ENCODE measurements at places on chromosomes 6 and 20.

DNA sequence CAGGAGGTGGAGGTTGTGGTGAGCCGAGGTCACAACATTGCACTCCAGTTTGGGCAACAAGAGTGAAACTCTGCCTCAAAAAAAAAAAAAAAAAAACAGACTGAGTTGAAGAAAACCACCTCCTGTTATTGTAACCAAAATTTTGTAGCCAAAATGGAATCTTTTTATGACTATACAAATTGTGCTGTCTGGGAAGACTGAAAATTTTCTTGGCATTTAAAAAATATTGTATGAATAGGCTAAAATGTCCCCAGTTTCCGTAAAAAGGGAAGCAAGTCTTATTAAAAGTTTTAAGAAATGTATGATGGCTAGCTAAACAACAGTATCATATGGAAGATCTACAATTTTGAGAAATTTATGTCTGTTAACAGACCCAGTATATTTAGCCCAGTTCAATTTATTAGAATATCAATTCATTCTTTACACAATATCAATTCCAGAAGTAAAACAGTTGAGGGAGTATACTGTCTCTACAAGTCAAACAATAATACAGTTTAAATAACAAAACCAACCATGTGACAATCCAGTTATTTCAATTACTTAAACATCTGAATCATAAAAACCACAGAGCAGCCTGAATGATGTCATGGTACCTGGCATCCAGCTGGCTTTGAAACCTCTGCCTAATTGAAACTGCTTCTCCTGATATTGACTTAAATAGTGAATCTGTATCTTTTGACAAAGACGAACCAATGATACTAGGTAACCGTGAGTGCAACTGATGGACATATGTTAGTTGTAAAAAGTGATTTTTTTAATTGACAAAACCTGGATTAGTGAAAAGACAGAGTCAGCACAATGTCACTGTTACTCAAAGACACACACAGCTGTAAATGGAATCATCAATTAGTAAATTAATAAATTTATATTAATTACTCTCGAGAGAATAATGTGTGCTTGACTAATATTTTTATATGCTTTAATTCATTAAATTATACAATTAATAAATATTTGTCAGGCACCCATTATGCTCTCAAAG, 166.6 kb upstream of the MARCKS start:
- no peak for DNase-seq

DNA sequence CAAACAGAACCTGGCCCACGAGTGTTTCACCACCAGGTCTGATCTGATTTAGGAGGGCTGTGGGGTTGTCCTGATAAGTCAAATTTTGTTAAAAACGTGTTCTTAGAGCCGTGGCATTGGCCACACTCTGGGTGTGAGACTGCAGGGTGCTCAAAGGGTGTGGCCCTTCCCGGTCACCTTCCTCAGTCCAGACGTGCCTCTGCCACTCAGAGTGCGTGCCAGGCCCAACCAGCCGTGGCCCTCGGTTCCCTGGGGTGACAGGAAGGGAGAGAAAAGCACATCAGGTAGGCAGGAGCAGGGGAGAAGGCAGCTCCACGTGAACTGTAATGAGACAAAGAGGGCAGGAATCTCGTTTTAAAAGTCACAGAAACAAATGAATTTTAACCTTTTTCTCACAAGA, 115.4 kb downstream of the FAM120B start:
- DNase-seq, result no peak

- DNase-seq, result no peak
Observed at GRCh38 chr6:88865275-88865674, 98.1 kb downstream of the RNGTT start.

DNA sequence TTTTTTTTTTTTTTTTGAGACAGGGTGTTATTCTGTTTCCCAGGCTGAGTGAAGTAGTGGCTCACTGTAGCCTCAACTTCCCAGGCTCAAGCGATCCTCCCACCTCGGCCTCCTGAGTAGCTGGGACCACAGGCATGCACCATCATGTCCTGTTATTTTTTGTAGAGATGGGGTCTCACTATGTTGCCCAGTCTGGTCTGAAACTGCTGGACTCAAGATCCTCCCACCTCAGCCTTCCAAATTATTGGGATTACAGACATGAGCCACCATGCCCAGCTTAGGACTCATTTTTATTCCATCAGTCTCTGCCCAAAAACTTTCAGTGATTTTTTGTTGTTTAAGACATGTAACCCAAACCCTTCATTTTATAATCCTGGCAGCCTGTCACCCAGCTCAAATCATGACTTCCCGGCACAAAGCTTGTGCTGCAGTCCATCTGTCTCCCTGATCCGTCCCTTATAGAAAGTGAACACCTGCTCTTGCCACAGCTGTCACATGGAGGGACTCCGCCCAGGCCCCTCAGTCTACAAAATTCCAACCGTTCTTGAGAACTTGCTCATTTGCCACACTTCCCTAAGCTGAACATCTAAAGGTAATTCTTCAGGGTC, 183.9 kb upstream of the JARID2 start:
- DNase-seq, result no peak

- no peak for DNase-seq
Observed at GRCh38 chr20:5656126-5656525, 94.1 kb upstream of the SHLD1 start.

GRCh38 chr20:16490696-16491095, 82.6 kb downstream of the KIF16B start:
- no peak for DNase-seq

GRCh38 chr20:37480919-37481318, 40.1 kb upstream of the NNAT start:
- no peak for DNase-seq

DNA sequence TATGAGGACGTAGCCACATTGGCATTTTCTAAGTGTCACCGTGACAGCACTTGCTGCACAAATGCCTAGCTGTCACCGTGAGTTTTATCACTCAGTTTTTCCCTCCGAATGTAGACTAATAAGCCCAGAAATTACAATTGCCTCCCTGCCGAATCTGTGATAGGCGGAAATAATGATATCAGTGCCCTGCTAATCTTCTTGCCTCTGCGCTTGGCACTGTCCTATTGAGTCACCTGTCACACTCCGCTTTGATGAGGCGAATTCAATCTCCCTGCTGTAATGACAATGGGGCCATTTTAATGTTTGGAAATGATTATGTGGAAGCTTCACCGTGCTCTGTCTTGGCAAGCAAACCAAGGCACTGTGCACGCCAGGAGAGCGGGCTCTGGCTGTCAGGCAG, 112.8 kb downstream of the LINC00237 start:
- no peak for DNase-seq

GRCh38 chr6:11214084-11214833, 18.2 kb downstream of the NEDD9 start:
- DNase-seq, result no peak

- DNase-seq, result no peak
Observed at GRCh38 chr6:7604506-7604905, 14.5 kb downstream of the SNRNP48 start.

GRCh38 chr6:66556936-66557335, 849.9 kb upstream of the EYS start:
- no peak for DNase-seq

Data from stimulated activated CD8-positive, alpha-beta memory T cell treated with anti-CD3 and anti-CD28 coated beads, Interleukin-7, amount 100 ng/mL, for 24 hours (primary cell).